ENCODE measurements at places on chromosomes 12 and 14.

GRCh38 chr12:131574395-131574771, 136.5 kb upstream of the SFSWAP start:
- DNase-seq, result no peak

DNA sequence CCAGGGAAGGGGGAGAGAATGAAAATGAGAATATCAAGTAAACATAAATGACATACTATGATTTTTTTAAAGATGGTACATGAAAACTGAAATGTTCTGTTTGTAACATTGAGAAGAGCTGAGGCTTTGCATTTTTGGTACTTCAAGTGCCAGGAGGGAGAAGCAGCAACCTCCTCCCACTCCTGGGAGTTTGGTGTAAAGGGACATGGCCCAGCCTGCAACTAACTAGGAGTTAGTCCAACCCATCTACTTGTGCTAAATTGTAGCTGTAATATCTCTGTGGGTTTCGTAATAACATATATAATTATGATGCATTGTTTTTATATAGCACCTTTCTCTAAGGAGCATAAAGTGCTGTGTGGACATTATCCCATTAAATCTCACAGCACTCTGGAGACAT, 517.5 kb downstream of the NELL2 start:
- DNase-seq, result no peak

- peak; percentile 40 for DNase-seq
These were observed 129.3 kb downstream of the ZFP36L1 start for GRCh38 chr14:68663385-68664076.

- DNase-seq, result no peak
These were observed 431.5 kb upstream of the OR4E1 start for GRCh38 chr14:22105006-22105623.

DNA sequence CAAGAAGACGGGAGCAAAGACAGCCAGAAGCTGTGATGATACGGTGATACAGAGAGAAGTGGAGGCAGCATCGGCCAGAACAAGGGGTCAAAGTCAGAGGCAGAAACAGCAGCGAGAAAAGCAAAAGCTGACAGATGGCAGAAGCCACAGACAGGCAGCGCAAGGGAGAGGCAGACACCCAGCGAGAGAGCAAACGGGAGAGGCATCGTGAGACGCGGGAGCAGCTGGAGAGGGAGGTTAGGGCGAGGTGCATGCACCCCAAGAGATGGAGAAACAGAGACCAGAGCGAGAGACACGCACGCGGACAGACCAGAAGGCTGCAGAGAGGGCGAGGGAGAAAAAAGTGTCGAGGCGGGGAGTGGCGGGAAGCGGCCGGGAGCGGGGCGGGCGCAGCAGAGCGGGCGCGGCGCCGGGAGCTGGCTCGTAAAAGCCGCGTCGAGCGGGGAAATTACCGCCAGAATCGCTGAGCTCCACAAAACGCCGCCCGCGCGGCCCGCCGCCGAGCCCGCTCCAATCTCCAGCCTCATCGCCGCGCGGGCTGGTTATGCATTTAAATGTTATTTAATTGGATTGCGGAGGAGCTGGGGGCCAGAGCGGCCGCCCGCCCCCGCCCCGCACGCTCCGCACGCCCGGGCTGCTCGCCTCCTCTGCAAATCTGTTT, 15.6 kb downstream of the SMUG1 start:
- peak; percentile 25 for DNase-seq

- DNase-seq, result no peak
These were observed 37.8 kb downstream of the PHETA1 start for GRCh38 chr12:111330800-111331752.

GRCh38 chr14:91252871-91253794, 8.6 kb upstream of the GPR68 start:
- no peak for DNase-seq

GRCh38 chr14:103140316-103141109, 17.3 kb downstream of the TNFAIP2 start:
- DNase-seq, result no peak

DNA sequence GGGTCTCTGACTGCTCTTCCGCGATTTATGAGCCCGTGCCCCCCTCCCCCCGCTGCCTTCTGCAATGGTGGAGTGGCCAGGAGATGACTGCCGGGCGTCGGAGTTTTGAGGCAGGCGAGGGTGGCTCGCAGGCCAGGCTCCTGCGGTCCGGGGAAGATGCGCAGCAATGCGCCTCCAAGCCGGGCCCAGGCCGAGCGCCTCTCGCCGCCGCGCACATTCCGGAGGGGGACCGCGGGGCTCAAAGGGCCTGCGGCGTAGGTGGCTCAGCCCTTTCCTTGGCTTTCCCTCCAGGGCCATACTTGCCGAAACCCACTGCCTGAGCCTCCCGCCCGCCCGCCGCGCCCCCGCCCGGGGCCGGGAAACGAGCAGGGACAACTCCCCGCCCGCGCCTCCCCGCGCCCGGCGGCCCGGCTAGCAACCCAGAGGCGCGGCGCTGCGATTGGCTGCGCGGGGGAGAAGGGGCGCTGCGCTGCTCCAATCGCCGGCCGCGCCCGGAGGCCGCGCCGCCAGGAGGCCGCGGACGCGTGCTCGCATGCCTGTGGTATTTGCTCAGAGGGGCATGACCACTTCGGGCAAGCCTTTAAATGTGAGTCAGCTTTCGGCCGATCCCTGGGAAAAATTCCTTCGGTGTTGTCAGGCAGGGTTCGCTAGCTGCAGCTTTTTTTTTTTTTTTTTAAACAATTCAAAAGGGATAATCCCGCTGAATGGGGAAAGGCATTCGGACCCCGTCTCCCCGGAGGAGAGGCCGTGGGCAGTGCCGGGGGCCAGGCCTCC, 157.9 kb upstream of the PARP11 start:
- DNase-seq, result peak; percentile 60

DNA sequence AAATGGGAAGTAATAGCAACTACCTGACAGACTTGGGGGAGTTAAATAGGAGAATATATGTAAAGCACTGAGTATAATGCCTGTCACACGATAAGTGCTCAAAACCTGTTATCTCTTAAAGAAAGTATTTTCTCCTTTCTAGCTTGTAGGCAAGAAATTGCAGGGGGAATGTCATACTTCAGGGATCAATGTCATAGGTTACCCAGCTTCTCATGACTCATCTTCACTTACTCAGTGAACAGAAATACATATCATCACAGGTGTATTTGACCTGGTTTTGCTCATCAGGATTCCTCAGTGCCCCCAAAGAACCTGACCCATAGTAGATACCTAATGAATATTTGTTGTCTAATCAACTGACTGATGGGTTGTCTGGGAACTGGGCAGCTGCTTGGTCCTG, 285.0 kb upstream of the ATP2B1 start:
- DNase-seq, result no peak

DNA sequence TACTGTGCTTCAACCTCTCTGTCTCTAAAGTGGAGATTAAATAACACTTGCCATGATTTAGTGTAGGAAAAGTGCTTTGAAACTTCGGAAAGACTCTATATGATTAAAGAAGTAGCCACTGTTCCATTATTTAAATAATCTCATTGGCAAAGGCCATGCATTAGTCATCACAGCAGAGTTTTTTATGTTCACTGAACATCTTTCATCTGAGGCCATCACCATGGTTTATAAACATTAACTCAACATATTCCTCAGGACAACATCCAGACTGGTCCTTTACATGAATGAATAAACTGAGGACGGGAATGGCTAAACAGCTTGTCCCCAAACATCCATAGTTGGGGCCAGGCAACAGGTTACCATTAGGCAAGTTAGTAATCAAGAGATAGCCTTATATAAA, 124.6 kb upstream of the FRMD6 start:
- DNase-seq, result no peak

DNA sequence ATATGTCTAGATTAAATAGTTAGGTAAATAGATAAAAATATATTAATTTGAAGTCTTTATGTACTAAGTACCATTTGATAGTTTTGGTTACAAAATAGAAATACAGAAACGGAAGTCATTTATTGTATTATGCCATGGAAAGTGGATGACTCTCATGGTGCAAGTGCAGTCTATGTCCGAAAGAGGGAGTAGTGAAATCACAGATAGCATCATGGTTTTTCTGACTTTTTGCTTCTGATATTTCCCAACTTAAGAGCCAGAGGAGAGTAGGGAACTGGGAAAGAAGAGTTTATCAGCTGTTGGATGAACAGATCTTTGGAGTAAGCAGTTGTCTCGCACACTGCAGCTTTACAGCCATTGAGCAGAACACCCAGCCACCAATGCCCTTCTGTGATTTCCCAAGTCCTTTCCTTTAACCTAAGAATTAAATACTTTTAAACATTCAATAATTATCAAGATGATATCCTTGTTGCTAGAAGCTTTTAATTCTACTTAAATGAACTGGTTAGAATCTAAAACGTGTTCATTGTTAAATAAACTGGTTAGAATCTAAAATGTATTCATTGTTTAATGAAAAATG, 18.4 kb upstream of the SRGAP1 start:
- DNase-seq, result no peak

- DNase-seq, result no peak
These were observed 447.4 kb downstream of the RAD51B start for GRCh38 chr14:68266998-68267397.

GRCh38 chr12:71158361-71158882, 623 bp upstream of the TSPAN8 start:
- no peak for DNase-seq

DNA sequence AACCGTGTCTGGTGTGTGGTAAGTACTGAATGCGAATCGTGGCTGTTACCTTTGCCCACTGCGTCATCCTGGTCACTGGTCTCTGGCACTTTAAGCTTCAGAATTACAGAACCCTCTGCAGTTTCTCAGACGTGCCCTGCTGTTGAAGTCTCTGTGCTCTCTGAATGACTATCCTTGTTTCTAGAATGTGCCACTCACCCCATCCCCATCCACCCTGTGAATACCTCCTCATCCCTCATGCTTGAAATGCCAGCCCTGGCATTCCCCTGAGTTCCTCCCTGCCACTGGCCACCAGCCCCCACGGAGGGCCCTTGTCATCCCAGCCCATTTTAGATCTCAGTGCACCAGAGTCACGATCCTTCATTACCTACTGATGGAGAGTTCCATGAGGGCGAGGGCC, 21.3 kb downstream of the TPCN1 start:
- DNase-seq, result no peak

- no peak for DNase-seq
These were observed 3.2 kb upstream of the PYGL start for GRCh38 chr14:50947446-50947845.

- no peak for DNase-seq
These were observed 72.8 kb upstream of the IFNG-AS1 start for GRCh38 chr12:67916266-67916970.

DNA sequence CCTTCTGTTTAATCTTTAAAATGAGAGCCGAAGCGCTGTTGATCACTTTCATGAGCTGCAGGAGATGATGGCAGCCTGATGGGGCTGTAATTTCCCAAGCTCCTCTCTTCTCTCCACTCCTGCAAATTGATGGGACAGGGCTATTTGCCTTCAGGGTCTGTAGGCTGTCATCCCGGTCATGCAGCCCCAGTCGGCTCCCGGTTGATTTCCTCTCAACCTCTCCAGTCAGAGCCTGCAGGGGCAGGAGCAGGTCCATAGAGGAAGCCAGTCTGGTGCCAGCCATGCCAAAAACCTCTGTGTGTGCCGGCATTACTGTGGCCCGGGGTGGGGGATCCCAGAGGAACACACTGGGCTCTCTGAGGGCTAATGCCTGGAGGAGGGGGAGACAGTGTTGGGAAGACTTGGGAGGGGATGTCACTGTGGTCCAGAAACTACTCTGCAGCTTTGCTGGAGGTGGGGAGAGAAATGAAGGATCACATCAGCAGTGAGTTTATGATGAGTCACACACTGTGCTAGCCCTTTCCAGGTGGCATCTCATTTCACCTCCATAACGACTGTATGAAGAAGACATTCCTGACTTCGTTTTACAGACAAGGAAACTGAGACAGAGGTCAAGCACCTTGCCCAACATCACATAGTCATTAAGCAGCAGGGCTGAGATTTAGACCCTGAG, 46.5 kb upstream of the PRIMA1 start:
- DNase-seq, result no peak

GRCh38 chr14:91375720-91376452, 41.7 kb downstream of the CCDC88C start:
- DNase-seq, result no peak

DNA sequence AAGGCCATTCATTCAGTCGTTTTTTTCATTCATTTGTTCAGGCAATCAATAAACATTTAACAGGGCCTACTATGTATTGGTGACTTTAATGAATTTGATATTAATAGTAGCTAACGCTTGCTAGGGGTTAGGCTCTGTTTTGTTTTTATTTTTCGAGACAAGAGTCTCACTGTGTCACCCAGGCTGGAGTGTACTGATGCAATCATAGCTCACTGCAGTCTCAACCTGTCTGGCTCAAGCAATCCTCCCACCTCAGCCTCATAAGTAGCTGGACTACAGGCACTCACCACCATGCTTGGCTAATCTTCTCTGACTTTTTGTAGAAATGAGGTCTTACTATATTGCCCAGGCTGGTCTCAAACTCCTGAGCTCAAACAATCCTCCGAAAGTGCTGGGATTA, 25.6 kb upstream of the MED13L start:
- DNase-seq, result no peak

DNA sequence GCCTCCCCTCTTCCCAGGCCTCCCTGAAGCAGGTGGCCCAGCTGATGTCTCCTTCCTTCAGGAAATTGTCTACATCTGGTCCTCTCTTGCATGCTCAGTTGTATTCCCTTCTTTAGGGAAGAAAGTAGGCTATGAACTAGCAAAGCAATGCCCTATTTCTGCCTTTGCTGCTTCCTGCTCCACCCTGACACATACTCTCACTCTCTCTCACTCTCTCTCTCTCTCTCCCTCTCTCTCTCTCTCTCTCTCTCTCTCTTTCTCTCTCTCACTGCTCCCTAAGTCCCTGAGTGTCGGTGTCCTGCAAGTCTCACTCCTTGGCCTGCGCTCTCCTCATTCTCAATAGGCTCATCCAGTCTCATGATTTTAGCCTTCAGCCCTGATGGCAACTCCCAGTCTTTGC, 19.4 kb upstream of the PARP11 start:
- no peak for DNase-seq

DNA sequence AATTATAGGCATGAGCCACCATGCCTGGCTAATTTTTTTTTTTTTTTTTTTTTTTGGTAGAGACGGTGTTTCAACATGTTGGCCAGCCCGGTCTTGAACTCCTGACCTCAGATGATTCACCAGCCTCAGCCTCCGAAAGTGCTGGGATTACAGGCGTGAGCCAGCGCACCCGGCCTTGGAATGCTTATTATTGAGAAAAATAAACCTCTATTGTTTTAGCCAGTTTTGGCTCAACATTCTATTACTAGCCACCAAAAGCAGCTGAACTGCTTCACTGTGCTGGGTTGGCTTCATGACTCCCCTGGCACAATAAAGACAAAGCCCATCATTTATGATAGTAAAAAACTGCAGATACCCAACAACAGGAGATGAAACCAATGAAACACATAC, 93.5 kb upstream of the CEP83 start:
- no peak for DNase-seq

DNA sequence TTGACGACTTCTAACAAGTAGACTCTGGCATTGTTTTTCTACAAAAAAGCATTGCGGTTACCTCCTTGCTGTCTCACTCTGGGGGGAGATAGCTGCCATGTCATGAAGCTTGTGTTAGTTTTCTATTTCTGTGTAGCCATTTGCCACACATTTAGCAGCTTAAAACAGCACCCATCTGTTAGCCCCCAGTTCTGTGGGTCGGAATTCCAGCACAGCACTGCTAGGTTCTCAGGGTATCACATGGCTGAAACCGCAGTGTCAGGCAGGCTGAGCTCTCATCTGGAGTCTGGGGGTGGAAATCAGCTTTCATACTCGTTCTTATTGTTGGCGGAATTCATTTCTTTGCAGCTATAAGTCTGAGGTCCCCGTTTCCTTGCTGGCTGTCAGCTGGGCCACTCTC, 19.9 kb upstream of the STXBP6 start:
- no peak for DNase-seq

- no peak for DNase-seq
These were observed 46.5 kb downstream of the TSPAN9 start for GRCh38 chr12:3123729-3124128.

All from activated CD4-positive, alpha-beta T cell treated with anti-CD3 and anti-CD28 coated beads for 24 hours (primary cell).